ENCODE measurements at places on chromosomes 6 and 20.

DNA sequence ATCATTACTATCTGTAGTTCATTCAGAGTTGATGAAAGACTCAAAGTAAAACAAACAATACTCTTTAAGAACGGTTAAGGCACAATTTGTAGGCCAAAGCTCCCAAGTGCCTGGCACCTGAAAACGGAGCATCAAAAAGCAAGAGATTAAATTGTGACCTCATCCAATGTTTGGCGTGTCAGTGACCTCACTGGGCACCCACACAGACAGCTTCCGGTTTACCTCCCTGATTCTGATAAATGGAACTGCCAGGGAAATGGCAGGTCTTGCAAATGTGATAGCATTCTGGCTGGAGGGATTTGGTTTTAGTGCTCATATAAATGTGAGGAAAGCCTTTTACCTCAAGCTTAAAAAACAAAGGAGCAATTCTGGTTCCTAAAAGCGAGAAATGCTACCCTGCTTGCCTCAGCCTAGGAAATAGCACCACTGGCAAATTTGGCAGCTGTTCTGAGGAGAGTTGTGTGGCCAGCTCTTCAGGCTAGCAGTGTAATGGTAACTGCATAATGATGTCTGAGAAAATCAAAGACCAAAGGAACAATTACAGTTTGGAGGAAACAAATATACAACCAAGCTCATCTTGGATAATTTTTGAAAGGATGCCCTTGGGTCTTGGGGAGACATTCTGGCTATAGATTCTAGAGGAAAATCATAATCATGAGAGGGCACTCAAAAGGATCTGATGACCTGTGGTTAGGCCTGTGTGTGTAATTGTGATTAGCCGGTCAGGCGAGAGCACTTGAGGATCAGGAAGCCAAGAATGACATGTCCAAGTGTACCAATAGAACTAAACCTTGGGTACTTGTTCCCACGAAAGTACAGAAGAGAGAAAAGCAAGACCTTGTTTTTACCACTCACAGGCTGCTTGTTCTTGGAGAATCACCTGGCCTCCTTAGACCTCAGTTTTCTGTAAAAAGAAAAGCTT, 174.3 kb downstream of the TFAP2B start:
- DNase-seq = no peak

DNA sequence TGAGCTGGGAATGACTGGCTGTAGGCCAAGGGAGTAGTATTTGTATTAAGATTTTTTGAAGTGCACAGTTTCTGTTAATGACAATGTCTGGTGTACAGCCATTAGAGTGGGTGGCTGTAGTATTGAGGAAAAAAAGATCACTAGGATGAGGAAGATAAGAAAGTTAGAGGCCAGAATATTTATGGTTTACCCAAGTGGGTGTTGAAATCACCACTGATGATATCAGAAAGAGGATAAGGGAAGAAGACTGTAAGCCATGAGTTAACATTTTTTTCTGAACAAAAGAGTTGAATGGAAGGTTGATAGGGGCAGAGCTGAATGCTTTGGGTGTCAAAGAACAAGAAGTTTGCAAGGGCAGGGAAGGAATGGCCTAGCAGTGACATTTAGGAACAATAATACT, 104.7 kb downstream of the PRDM13 start:
- DNase-seq = no peak

DNA sequence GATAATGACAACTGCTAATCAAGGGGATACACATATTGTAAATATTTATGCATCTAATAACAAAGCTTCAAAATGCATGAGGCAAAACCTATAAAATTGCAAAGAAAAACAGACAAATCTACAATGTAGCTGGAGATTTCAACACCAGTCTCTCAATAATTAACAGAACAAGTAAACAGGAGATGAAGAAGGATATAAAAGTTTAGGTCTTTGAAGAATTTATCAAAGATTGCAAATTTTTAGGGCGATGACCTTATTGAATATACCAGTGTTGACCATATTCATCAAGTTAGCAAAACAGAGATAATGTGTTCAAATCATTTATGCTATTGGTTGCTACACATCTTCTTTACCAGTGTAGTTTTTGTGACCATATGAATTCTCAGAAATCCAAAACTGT, 237.8 kb upstream of the SGK1 start:
- no peak for DNase-seq

DNA sequence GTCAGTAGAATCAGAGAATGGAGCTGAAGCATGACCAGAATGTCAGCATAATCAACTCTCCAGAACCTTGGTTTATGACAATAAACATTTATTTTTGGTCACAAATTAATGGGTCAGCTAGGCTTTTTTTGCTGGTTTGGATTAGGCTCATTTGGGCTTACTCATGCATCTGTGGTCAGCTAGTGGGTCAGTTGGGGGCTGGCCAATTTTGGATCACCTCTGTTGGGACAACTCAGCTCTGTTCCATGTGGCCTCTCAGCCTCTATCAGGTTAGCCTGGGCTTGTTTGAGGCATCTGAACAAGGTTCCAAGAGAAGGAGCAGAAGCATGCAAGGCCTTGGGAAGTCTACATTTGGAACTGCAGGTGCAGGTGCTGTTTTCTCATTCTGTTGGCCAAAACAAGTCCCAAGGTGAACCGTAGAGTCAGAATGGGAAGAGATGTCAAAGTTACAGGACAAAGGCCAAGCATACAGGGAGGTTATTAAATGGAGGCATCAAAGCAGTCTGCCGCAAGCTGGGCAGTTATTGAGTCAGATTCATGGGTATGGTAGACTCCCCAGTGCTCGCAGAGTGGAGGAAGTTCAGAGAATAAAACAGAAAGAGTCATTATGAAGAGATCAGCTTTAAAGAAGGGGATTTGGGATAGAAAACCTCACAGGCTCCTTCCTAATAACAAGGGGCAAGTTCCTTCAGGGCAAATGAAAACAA, 173.0 kb downstream of the PLCB4 start:
- no peak for DNase-seq

GRCh38 chr6:88730611-88731011, 232.8 kb downstream of the RNGTT start:
- DNase-seq = no peak

- no peak for DNase-seq
Observed at GRCh38 chr6:100461278-100461916, 3.3 kb downstream of the SIM1 start.

GRCh38 chr6:6998194-6998569, 109.6 kb upstream of the RREB1 start:
- no peak for DNase-seq

GRCh38 chr20:39398656-39399055, 436.5 kb downstream of the DHX35 start:
- DNase-seq = no peak

DNA sequence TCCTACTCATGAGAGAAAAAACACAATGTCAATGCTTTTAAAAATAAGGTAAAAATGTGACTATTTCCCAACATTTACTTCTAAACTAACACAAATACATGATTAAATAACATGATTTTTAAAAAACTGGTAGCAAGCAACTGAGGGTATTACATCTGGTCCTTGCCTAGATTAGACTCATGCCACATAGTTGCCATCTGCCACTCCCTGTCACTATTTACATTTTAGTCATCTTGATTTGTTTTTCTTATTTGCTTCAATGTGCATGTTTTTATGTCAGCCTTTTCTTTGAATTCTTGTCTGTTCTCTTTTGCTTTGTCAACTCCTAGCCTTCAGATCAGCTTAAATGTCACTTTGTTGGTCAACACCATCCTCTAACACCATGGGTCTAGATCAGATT, 207.0 kb upstream of the SIM1 start:
- DNase-seq = no peak

DNA sequence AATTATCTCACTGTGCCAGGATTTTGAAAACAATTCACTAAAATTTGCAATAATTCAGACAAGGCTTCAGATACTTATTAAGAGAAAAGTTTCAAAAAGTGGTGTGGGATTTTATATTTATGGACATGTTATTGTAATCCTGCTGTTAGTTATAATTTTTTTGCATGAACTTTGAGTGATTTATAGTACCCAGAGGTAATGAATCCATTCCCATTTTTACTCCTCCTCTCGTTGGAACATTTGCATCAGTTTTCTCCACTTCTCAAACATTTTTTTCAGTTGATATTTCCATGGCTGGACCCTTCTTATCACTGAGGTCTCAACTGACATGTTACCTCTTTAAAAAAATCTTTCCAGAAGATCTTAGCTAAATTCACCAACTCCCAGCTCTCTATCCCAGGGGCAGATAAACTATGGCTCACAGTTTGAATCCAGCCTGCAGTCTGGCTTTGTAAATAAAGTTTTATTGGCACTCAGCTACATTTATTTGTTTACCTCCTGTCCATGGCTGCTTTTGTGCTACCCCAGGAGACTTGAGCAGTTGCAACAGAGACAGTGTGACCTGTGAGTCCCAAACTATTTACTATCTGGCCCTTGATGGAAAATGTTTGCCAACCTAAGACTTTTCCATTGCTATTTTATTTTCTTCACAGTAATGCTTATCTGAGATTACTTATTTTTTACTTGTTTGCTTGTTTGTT, 83.4 kb downstream of the TSHZ2 start:
- no peak for DNase-seq

GRCh38 chr6:131657630-131658111, 20.6 kb downstream of the ENPP3 start:
- DNase-seq = no peak

- no peak for DNase-seq
Observed at GRCh38 chr20:31821427-31821826, 2.3 kb downstream of the MYLK2 start.

DNA sequence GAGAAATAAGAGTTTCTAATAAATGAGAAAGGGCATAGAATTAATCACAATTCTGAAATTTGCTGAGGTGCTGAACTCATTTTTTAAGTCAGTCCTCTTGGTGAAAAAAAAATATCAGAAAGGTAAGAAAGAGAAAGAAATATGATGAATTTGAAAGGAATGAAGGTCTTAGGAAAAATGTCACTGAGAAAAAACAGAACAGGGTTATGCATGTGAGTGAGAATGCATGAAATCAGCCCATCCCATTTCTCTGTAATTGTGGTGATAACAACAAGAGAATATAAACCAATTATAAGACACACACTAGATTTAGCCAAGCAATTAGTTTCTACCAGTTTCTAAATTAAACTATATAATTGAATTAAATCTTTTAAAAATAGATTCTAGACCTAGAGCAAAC, 138.9 kb downstream of the TBX18 start:
- no peak for DNase-seq

DNA sequence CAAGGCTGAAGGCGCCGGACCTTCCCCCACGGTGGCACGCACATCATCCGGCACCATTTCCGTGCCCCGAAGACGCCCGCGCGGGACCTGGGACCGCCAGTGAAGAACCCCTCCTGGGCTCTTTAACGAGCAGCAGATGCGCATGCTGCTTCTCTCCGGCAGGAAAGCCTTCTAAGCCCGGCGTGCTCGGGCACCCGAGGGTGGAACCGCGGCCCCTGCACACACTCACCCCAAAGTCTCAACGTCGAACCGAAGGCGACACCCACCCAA, 240 bp downstream of the FOXQ1 start:
- no peak for DNase-seq

DNA sequence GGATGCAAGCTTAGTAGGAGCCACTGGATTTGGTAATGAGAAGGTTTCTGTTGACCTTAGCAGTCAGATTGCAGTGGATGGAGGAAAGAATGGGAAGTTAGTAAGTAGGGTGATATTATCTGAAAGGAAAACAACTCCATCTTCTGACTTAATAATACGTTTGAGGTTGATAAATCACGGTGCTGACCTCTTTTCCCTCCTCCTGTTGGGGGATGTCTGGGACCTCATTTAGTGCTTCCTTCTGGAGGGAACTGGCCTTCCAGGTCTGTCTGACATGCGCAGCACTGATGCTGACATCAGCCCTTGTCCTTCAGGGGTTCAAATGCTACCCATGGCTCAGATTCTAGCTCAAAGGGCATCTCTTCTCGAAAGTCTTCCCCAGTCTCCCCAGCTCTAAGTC, 48.2 kb upstream of the AKAP12 start:
- no peak for DNase-seq

GRCh38 chr6:169326067-169326799, 72.6 kb upstream of the THBS2 start:
- no peak for DNase-seq

GRCh38 chr6:118511930-118512715, 36.0 kb upstream of the PLN start:
- no peak for DNase-seq

GRCh38 chr6:137006056-137006455, 38.7 kb downstream of the IL20RA start:
- no peak for DNase-seq

GRCh38 chr6:144343701-144344428, 58.7 kb downstream of the UTRN start:
- no peak for DNase-seq

DNA sequence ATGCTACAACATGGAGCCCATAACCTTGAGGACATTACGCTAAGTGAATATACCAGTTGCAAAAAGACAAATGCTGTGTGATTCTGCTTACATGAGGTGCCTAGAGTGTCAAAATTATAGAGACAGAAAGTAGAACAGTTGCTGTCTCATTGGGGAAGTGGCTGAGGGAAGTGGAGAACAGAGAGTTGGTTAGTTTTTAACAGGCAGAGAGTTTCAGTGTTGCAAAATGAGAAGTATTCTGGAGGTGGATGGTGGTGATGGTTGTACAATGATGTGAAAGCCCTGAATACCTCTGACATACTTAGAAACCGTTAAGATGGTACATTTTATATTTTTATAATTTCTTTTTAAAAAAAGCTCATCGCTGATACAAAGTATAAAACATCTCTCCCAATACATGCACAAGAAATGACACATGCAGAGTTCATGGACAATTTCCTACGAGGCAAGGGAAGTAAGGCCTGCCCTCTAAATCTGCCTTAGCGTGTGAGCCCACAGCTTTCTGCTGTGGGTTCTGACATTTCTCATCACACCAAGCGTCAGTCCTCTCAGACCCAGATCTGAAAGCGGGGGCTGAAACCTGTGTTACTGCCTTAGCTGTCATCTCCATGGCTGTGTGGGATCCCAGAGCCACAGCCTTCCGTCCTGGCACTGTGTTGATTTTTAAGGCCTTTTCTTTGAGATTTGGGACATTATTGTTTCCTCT, 126.0 kb downstream of the RNASET2 start:
- DNase-seq = no peak

- DNase-seq = no peak
Observed at GRCh38 chr6:4371207-4371921, 236.0 kb upstream of the ECI2 start.

GRCh38 chr6:111566222-111566734, 39.4 kb downstream of the TRAF3IP2 start:
- no peak for DNase-seq

GRCh38 chr6:33904050-33904746, 100.4 kb upstream of the MLN start:
- DNase-seq = no peak

Measured in COR-L47 (cell line).